Osteoblast (primary cell): ENCODE measurements at places on chromosomes 3 and 15.

DNA sequence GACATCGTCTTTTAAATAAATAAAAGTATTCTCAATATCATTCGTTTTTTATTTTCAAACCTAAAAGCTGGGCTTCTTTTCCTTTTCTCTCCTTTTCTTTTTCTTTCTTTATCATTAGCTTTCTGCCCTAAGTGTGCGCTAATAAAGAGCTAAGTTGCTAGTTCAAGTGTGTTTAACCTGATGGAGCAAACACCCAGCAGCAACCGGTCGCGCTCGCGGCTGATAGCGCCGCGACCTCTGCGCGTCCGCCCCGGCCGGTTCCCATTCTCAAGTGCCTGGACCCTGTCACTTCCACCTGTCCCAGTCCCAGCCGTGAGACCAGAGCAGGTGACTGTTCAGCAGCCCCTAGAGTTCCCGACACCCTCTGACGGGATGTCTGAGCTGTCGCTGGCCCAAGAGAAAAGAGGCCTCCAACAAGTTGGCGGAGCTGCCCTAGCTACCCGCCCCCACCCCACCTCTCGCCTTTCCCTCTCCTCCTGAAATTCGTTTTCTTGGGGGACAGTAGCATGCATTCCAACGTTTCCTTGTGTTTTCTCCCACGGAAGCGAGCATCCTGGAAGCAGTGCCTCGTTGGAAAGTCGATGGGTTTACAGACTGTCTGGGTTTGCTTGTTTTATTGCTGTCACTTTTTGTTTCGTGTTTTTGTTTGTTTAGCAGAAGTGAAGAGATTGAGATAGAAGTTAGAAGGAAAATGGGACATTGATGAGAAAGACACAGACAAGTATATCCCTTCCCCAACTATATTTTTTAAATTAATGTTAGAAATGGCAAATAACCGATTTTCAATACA is 3.1 kb upstream of the MECOM start:
- DNase-seq: peak; percentile 60

DNA sequence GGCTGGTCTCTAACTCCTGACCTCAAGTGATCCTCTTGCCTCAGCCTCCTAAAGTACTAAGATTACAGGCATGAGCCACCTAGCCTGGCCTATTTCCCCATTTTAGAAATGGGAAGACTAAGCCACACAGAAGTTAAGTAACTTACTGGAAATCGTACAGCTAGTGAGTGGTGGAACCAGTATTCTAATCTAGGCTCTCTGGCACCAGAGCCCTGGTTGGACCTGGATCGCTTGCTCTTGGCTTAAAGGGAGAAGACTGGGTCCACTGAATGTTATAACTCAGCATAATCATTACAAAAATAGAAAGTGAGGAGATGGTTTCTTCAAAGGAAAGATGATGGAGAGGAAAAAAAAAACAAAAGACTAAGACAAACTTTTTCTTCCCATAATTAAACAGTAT is 37.4 kb upstream of the CNTN3 start:
- no peak for DNase-seq

DNA sequence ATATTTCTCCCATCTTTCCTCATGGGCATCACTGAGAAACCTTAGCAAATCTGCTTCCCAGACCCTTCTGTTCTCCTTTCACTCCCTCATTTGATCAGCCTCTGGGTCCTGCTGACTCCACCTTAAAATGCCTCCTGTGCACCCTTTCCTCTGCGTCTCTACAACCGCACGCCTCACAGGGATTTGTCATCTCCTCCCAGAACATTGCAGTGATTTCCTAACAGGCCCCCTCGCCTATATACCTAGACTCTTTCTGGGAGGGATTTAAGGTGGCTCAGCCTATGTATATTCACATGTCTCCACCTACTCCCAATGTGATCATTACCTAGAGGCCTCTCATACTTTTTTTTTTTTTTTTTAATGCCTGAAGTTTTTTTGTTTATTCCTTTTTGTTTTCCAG is 69.2 kb downstream of the LIPC start:
- no peak for DNase-seq

- no peak for DNase-seq
Observed at GRCh38 chr3:4290272-4290893, 12.8 kb upstream of the SETMAR start.

GRCh38 chr3:125043599-125044151 is 12.1 kb downstream of the HEG1 start:
- no peak for DNase-seq

DNA sequence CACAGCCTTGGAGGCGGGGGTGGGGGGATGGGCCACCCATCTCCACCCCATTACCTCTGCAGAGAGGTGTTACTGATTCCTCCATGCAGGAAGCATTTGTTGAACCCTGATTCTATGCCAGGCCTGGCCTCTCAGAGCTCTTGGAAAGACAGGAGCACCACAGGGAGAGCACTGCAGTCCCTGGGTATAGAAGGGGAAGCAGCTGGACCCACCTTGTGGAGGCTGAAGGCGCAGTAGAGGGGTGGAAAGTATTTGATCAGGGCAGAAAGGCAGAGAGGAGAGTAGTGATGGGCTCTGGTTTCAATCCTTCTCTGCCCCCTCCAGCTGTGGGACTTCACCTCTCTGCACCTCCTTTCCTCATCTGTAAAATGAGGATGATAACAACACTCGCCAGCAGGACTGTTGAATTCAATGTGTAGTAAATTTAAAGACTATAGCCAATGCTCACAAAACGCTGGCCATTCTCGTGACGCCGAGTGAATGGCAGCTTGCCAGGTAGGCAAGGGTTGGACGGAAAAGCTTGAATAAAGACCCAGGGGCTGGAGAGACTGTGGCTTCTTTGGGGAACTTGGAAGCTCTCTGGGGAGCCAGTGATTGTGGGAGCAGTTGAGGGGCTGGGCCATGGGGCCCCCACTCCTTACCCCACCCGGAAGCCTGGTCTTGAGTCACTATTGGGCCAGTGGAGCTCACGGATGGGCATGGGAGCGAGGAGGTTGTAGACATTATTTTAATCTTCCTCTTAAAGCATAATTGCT is 8.0 kb upstream of the CCDC33 start:
- peak; percentile 68 for DNase-seq

DNA sequence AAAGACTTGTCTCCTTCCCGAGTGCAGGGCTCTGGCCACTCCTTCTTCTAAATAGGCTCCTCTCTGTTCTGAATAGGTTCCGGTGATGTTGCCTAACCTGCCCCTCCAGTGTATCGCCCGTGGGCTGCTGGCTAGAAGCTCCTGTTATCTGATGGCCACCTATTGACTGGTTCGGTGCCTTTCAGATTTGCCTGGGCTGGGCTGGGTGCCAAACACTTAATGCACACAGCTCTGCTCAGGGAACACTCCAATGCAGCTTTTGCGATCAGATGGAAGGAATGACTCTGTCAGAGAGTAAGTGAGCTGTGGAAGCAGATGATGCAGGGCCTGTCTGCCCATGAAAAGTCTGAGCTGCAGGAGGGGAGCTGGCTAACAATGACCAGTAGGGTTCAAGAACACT is 112.9 kb downstream of the CORO2B start:
- peak; percentile 35 for DNase-seq

- DNase-seq: peak; percentile 74
Observed at GRCh38 chr3:13517253-13517977, 31.5 kb upstream of the FBLN2 start.

DNA sequence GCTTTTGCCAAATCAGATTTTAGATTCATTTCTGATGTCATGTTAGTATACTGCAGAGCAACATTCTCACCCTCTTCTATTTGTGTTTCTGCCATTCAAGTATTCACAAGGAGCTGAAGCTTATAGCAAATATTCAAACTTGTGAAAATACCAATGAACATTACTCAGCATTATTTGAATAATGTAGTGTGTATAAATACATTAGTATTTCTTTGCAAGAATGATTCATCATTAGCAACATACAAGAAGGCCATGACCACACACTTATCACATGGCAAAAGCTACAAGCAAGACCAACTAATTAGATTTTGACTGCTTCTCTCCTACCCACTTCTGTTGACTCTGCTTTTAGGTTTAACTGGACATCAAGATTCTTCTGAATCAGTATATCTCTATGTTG is 124.9 kb downstream of the IGSF11 start:
- no peak for DNase-seq

DNA sequence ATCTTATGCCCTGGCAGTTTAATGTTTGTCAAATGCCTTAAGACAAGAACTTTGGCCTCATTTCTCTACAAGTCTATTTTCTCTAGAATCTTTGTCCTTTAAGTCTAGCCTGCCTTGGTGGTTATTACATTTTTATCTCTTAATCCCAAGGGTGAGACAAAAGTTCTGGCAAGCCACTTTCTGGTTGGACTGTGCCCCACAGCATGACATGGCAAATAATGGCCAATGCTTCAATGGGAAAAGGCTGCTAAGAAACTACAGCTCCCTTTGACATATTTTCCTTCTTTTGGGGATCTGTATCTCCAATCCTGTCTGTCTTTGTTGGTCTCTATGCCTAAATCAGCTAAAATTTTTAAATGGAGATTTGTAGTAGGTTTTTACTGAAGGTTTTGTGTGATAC is 181.6 kb upstream of the MBNL1 start:
- no peak for DNase-seq

DNA sequence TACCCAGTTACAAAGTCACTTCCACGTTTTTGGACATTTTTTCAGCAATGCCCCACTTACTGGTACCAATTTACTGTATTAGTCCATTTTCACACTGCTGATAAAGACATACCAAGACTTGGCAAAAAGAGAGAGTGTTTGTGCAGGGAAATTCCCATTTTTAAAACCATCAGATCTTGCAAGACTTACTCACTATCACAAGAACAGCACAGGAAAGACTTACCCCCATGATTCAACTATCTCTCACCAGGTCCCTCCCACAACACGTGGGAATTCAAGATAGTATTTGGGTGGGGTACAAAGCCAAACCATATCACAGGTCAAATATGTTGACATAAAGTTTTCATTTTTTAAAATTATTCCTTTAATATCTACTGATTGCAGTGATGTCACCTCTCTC is 16.2 kb upstream of the ABI3BP start:
- DNase-seq: no peak

DNA sequence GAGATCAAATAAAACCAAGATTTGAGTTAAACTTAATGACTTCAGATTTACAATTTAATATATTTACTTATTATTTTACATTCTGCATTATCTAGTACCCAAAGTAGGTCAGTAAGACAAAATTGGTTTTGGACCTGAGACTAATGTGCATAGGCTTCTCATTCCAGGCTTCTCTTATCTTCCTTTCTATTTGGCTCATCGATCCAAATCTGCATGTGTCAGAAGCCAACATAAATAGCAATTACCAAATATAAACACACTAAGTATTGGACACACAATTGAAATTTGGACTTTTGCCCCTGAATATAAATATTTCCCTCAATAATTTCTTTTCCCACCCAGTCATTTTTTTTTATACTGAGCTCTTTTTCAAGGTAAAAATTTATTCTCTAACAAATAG is 290.6 kb upstream of the ARHGEF26 start:
- no peak for DNase-seq

GRCh38 chr3:194792368-194792767 is 106.7 kb downstream of the FAM43A start:
- no peak for DNase-seq

DNA sequence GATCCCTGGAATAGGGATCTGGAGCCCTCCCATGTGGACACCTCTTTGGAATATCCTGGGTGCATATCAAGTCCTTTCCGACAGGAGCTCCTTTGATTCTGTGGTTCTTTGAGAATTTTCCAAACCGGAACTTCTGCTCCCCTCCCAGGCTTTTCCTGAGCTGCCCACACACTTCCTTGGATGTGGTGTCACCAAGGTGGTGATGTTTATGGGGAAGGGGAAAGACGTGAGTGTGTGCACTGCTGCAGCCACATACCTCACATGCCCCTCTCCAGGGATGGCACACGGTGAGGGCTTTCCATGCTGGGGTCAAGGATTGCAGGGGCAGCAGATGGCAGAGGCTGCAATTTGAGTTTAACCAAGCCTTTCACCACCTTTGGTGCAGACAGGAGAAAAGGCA is 27.9 kb upstream of the PSTPIP1 start:
- DNase-seq: no peak

DNA sequence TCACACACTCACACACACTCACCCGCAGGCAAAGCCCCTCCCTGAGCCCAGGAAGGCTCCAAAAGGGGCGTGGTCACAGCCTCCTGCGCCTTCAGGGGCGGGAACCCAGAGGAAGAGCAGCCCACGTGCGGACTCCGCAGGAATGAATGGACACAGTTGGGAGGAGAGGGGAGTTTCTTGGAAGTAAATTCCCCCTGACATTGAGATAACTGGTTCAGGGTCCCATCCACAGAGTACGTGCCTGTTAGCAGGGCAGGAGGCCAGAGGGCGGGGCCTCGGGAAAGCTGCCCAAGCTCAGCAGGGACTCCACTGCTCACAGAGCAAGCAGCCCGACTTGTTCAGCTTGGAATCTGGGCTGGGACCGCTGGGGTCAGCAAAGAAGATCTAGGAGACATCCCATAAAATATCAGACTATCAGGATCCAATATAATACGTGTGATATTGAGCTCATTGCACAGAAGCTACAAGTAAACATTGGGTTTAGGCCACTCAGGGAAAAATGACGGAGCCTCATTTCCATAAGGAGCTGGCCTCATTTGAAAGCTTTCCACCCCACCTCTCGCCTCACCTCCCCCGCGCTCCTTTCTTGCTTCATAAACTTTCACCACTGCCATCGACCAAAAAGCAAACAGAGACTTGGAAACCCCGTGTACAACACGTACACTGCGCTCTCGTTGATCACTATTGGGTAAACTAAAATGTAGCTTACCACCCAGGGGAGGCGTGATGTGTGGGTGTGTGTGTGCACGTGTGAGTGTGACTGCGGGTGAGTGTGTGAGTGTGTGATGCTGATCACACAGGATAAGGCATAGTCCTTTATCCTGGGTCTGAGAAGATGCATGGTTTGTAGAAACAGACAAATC is 36.0 kb downstream of the TM2D3 start:
- peak; percentile 97 for DNase-seq

GRCh38 chr3:62622553-62623174 is 249.3 kb upstream of the FEZF2 start:
- DNase-seq: peak; percentile 86

GRCh38 chr15:49831206-49831965 is 210.5 kb downstream of the DTWD1 start:
- peak; percentile 57 for DNase-seq
